ENCODE measurements at places on chromosomes 7 and 10. TPM values are rescaled to one million over a fixed set of nuclear protein-coding genes. Genes with fewer than 3 reads are reported as not detected.

Gene GALNT17
- total RNA-seq, result not detected

Gene LIPM
- total RNA-seq, result not detected

Gene KIF11
- total RNA-seq, result 25.5 TPM

Gene FAM25G
- total RNA-seq, result not detected

Gene ADCY1
- 3.1 TPM for total RNA-seq

Gene LIPF
- total RNA-seq, result not detected

Gene TMEM236
- not detected for total RNA-seq

Gene CYP26C1
- not detected for total RNA-seq

Gene SYNPO2L
- not detected for total RNA-seq

Gene TLX1
- not detected for total RNA-seq

Measured in PC-3 (cell line).